Islet precursor cell (in vitro differentiated cells): ENCODE measurements at places on chromosomes 7 and 10.

- no peak for DNase-seq
These were observed 30.0 kb upstream of the SLIT1 start for GRCh38 chr10:97215619-97216260.

- no peak for DNase-seq
These were observed 182.2 kb downstream of the HERPUD2 start for GRCh38 chr7:35512716-35513115.

GRCh38 chr10:33937036-33937730, 602.7 kb upstream of the NRP1 start:
- DNase-seq: no peak

DNA sequence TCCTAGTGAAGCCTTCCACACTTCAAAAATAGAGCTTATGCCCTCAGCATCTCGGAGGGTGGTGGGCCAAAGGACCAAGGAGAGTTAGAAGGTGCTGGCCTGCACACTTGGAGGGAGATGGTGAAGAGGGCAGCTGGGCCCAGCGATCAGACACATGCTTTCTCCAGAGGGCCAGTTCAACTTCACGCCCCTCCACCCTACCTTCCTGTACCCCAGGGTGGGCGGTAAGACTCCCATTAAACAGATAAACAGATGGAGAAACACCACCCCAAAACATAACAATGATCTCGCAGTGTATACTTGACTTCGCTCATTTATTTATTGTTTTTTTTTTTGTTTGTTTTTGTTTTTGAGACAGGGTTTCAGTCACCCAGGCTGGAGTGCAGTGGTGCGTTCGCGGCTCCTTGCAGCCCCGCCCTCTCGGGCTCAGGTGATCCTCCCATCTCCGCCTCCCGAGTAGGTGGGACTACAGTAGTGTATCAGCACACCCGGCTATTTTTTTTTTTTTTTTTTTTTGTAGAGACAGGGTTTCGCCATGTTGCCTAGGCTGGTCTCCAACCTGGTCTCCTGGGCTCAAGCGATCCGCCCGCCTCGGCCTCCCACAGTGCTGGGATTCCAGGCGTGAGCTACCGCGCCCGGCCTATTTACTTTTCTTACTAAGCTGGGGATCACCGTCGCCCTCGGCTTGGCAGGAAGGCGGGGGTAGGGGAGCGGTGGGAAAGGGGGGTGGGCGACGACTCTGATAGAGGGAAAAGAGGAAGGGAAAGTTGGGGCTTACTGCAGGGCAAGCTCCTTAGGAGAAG, 1.8 kb downstream of the C10orf95 start:
- DNase-seq: peak; percentile 90

DNA sequence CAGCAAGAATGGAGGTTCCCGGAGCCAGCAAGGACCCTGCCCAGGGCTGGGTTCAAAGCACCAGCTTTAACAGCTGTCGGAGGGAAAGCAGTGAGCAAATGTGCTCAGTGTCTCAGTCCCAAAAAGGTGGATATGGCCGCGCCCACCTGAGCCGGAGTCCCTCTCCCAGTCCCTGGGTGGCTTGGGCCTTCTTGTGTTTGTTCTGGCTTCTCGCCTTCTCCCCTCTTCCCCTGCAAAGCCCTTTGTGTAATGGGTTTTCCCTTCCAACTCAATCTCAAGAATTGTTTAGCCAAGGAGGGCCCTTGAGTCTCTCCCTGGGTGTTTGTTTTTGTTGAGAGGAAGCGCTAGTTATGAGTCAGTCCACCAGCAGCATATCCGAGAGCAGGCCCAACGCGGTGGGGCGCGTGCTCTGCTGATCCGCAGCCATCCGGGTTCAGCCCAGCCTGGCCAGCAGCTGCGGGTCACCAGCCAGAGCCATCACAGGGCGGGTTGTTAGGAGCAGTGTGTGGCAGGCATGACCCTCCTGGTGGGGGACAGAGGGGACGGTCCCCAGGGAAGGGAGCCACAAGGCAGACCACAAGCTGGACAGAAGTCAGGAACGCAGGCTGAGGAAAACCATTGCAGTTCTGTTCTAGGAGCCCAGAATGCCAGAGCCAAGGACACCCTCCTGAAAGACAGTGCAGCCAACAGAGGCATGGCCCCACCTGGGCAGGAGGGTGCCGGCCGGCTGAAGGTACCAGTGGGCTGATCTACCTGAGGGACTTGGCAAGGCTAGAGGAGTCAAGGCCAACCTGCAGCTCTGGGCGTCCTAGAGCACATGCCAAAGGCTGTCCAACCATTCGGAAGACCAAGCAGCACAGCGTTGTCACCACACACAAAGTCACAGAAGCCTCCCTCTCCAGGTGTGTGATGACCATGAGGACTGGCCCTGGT, 21.3 kb downstream of the CALML3 start:
- peak; percentile 52 for DNase-seq
